ENCODE measurements at places on chromosomes 6 and 20.

DNA sequence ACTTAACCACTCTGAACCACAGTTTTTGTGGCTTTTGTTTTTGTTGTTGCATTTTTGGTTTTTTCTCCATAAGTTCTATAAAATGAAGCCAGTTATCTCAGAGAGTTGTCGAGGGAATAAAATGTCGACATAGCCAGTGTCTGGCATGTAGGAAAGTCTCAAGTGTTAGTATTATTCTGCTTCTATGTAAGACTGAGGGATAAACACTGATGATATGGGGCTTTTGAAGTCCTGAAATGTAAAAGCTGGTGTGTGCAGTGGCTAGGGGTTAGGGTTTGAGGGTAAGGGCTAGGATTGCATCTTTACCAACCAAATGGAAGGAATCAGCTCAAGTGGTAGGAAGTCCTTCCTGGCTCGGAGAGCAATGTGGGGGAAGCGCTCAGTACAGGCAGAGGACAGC is 59.2 kb downstream of the DAAM2 start:
- no peak for DNase-seq

- DNase-seq = no peak
Observed at GRCh38 chr20:9354579-9354978, 159.8 kb upstream of the LAMP5 start.

- DNase-seq = no peak
Observed at GRCh38 chr6:69732640-69733039, 64.2 kb downstream of the LMBRD1 start.

DNA sequence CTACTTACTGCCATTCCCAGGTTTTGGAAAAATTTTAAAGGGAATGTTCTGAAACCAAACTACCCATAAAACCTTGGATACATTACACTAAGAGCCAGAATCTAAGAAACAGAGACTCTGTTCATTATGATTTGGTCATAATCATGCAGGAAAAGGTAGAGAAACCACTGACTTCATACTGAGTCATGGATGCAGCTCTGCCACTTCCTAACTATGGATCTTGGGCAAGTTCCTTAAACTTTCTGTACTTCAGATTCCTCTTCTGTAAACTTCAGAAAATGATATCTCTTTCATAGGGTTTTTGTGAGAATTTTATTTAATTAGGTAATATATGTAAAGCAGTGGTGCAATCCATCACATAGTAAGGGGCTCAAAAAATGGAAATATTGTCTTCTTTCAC is 20.0 kb downstream of the PLA2G7 start:
- DNase-seq = no peak

- DNase-seq = no peak
Observed at GRCh38 chr6:137357263-137357947, 136.8 kb downstream of the OLIG3 start.

DNA sequence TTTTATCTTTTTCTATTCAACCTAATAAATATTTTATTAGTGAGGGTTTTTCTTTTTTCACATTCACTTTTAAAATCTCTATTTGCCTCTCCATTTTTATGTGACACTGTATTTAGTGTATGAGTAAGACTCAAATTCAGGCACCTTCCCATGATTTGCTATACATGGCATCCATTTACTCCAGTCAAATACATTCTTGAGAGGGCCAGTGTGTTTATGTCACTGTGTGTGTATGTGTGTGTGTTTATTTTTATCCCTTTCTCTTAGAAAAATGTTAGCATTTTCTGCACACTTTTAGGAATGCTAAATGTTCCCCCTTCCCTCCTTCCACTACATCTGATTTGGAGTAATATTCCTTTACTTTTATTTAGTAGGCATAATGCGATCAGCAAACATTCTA is 290.0 kb downstream of the PACRG start:
- no peak for DNase-seq

DNA sequence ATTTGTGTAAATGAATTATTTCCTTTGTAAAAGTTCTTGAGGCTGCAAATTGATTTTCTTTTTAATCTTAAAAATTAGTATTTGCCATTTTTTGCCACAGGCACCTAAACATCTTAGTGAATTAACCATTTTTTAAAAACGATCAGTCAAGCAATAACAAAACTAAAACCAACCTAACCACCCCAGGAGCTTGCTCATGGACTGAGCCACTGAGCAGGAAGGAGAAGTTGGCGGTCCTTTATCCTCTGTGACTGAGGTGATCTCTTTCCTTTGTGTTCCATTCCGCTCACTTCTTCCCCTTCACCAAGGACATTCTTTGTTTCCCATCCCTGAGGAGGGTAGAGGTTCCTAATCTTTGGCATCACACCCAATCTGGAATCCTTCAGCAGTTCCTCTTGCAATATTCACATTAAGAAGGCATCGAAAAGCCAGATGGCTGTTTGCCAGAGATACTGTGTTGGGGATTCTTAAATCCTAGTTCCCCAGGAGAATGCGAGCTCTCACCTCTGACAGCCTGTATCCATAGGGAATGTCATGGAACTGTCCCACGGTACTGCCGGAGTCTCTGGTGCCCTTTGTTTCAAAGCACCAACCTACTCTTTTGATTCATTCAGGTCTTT is 30.5 kb downstream of the RPRD1B start:
- no peak for DNase-seq

GRCh38 chr6:6315660-6316059 is 4.8 kb downstream of the F13A1 start:
- DNase-seq = no peak

DNA sequence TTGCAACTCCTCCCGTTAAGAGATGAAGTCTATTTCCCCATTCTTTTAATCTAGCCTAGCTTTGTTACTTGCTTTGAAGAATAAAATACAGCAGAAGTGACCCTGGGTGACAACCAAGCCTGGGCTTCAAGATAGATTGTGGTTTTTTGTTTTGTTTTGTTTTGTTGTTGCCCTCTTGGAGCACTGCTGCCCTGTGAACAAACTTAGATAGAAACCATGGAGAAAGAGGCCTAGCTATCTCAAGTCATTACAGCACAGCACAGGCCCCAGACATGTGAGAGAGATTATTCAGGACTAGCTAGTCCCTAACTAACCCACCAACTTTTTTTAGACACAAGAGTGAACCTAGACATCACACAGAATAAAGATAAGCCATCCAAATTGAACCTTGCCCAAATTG is 475.2 kb downstream of the EPHA7 start:
- DNase-seq = no peak

GRCh38 chr6:47144306-47144705 is 102.2 kb upstream of the ADGRF1 start:
- DNase-seq = no peak

DNA sequence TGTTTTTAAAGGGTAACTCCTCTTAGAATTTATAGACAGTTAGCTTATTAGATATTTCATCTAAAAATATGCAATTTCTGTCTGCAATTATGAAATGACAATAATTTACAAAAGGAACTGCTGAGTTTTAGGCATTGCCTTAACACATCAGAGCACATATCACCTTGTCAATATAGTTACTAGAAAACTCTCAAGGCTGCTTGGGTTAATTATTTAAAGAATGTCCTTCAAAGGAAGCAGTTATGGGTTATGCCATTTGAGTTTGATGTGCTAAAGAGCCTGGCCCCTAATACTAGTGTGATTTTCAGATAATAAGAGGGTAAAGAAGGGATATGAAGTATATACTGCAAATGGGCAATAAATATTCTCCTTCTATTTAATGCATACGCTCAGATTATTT is 192.5 kb downstream of the EPHA7 start:
- no peak for DNase-seq

DNA sequence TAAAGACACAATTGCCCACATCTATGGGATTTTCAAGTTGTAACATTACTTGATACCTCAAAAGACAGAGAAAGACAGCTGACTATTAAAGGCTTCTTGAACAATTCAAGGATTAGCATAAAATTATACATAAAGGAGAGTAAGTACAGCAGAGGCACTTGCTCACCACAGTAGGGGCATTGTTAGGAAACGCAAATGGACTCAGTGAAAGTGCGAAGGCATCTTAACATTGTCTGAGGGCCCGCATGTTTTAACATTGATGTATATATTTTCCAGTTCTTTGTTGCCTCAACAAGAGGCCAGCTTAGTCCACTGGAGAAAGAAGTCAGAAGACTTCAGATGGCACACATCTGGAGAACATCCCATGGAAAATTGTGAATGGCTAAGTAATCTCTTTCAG is 115.4 kb downstream of the SIM1 start:
- DNase-seq = no peak

DNA sequence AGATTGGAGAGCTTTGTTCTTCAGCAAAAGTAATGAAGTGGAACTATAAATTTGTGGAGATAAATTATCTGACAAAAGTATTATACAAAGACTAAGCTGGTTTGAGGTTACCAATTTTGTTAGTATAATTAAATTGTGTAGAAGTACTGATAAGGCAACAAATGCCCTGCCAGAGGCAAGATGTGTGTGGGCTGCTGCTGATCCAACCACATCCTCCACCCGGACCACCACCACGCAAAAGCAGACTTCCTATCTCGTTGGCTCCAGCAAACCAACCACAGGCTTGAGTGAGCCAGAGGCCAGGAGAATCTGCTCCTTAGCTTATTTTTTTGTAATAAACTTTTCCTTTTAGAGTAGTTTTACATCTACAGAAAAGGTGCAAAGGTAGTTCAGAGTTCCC is 1.1 kb upstream of the MYLK4 start:
- no peak for DNase-seq

GRCh38 chr20:47905628-47906347 is 120.5 kb upstream of the SULF2 start:
- no peak for DNase-seq

DNA sequence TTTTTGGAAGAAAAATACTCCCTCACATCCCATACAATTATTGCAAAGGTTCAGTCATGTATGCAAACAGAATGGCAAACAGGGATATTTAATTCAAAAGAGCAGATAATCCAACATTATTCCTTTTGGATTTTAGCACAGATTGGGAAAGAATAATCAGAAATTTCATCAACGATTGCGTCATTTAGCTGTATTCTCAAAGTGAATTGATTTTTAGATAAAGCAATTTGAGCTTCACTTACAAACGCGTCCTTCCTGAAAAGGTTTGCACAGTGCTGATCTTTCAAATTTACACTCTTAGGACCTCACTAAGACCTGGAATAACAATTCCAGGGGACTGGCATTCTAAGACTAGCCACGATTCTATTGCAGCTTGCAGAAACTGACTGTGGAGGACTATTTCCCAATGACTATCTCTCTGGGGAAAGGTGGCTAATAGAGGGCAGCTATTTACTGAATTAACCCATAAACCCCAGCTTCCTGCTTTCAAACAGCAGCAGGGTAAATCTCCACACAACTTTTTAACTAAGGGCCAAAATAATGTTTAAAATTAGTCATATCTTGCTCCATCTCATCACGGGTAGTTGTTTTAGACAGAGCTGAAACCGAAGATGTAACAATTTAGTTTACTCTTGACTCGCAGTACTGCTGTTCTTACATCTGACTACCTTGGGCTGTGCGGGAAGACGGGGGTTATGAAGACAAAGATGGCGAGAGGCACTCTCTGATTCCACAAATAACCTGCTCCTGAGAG is 131.2 kb upstream of the FAM184A start:
- DNase-seq = no peak

GRCh38 chr20:43680981-43681380 is 14.1 kb downstream of the MYBL2 start:
- DNase-seq = no peak

DNA sequence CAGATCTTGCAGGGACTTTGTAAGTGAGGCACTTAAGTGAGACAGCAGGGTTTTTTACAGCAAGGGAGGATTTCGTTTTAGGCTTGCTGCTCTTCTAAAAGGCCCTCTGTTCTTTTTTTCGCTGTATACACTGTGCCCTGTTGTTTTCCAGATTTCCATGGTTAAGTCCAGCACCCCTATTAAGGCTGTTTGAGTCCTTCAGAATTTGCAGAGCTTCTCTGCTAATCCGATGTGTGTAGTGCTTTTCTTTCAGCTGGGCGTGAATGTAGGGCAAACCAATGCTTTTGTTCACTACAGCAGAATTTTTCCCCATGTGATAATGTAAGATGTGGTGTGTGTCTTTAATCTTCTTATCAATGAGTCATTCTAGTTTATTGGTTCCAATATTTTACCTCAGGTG is 200.5 kb upstream of the RREB1 start:
- DNase-seq = no peak

- DNase-seq = no peak
Observed at GRCh38 chr6:119586250-119586882, 236.8 kb upstream of the MAN1A1 start.

GRCh38 chr6:116144605-116145004 is 18.7 kb upstream of the COL10A1 start:
- DNase-seq = no peak

DNA sequence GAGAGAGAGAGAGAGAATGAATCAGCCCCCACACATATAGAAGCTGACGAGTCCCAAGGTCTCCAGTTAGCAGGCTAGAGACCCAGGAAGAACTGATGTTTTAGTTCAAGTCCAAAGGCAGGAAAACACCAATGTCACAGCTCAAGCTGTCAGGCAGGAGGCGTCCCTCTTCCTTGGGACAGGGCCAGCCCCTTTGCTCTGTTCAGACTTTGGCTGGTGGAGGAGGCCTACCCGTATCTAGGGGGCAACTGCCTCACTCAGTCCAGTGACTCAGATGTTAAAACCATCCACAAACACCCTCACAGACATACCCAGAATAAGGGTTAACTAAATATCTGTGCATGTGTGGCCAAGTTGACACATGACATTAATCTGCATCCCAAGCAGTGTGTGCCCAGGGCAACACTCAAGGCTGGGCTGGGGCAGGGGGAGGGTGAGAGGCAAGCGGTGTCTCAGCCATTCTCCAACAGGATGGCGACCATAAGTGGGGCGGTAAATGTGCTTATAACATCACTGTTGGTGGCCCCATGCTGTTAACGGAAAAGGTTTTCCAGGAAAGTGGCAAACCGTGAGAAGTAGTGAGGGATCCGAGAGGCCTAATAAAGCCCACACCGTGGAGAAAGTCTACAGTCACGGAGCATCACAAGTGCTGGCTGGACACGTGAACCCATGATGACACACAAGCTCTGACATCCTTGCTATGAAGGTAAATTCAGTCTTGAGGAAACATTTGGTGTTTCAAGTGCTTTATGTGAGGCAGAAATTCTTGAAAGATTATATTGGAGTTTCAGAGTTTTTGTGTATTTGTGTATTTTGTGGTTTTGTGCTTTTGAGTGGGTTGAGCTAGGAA is 28.1 kb downstream of the RAMACL start:
- no peak for DNase-seq

DNA sequence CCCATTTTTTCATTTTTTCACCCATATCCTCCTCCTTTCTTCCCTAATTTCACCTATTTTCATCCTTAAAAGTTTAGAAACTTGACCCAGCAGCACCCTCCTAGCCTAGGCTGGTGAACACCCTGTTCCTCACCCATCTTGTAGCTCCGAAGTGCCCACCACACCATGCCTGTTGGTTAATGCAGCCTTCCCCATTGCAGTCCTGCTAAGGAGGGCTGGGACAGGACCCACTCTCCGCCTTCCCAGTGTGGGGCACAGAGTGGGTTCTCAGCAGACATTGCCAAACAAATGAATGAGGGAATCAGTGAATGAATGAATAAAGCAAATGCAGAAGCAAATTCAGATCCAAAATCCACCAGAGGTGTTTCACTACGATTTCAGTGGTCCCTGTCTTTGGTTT is 45.7 kb downstream of the CTCFL start:
- no peak for DNase-seq

DNA sequence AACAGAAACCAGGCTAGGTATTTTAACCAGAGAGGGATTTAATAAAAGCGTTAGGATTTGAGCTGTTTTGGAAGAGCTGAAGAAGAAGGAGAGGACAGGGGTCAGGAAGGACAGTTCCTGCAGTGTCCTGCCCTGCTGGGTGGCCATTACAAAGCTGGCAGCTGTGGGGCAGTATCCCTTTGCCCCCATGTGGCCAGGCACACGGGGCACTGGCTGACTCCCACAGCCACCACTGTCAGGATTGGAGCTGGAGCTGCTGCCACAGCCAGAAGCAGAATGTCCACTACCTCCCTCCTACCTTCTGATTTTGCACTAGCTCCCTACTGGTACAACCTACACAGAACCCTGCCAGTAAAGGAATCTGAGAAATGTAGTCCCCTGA is 46.5 kb downstream of the SLC22A3 start:
- DNase-seq = no peak

All from stimulated activated CD8-positive, alpha-beta memory T cell treated with anti-CD3 and anti-CD28 coated beads, Interleukin-12 subunit alpha, Interleukin-12 subunit beta, amount 100 ng/mL, for 4 hours (primary cell).